Right atrium auricular region (tissue), 2 donors: ENCODE measurements at places on chromosomes 5 and 9. TPM values are rescaled to one million over a fixed set of nuclear protein-coding genes. Genes with fewer than 3 reads are reported as not detected.

NSG2 gene
- total RNA-seq: not detected

ABCA1 gene
- total RNA-seq: 7.9 TPM

FAM200C gene
- total RNA-seq: 3.3 TPM

ACOT12 gene
- not detected for total RNA-seq

ORM1 gene
- total RNA-seq: not detected

ROPN1L gene
- 2.2 TPM for total RNA-seq

- H3K27ac ChIP-seq: peak overlapping the region; percentile 66
- no peaks in the 10 kb centered on the region for H3K36me3 ChIP-seq
- H3K27me3 ChIP-seq: no peaks in the 10 kb centered on the region
Observed at GRCh38 chr9:137055385-137056364, 1.8 kb upstream of the ENTPD2 start.

DNA sequence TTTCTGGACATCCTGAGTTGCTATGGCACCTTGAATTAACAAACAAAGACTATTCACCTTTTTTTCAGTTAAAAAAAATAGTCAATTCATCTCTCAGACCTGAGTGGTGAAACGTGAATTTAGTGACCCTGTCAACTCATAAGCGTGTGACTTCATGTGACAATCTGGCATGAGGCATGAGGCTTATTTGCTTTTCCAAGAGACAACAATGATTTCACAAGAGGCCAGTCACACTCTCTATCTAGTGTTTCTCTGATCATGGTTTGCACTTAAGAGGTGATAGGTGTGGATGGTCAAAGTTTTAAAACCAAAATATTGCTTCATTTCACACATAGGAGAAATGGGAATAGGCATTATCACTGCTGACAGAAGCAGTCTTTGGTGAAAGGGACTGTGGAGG, 559.6 kb upstream of the ACO1 start:
- H3K4me1 ChIP-seq: no peaks in the 10 kb centered on the region
- no peak overlapping the region for H3K27ac ChIP-seq
- H3K36me3 ChIP-seq: no peaks in the 10 kb centered on the region
- H3K4me3 ChIP-seq: no peak overlapping the region
- DNase-seq: no peak

GRCh38 chr9:98921732-98922131, 22.0 kb upstream of the COL15A1 start:
- H3K27ac ChIP-seq: no peak overlapping the region
- H3K4me3 ChIP-seq: no peak overlapping the region
- no peaks in the 10 kb centered on the region for H3K27me3 ChIP-seq
- H3K36me3 ChIP-seq: no peaks in the 10 kb centered on the region
- H3K4me1 ChIP-seq: no peaks in the 10 kb centered on the region

DNA sequence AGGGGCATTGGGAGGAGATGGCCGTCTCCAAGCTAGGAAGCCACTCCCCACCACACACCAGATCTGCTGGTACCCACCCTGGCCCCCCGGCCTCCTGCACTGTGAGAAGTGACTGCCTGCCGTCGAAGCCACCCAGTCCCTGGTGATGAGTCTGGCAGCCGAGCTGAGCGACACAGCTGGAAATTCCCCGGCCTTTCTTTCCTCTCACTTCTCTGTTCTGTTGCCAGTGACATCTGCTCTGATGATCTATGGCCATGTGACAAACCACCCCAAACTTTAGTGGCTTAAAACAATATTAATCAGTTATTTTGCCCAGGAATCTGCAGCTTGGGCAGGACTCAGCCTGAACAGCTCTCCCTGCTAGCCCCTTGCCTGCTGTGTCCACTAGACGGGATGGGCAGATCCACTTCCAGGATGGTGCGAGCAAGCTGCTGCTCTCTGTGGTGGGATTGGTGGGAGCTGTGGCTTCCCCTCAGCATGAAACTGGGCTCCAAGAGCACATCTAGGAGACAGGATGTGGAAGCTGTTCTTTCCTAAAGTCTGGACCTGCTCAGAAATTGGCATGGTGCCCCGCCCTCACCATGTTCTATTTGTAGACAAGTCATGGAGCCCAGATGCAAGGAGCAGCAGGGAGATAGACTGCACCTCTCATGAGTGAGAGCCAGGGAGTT, 211.2 kb downstream of the GADD45G start:
- H3K27me3 ChIP-seq: no peaks in the 10 kb centered on the region
- no peak overlapping the region for H3K4me3 ChIP-seq
- H3K27ac ChIP-seq: no peak overlapping the region
- H3K4me1 ChIP-seq: no peaks in the 10 kb centered on the region
- no peaks in the 10 kb centered on the region for H3K36me3 ChIP-seq
- DNase-seq: peak; percentile 59

DNA sequence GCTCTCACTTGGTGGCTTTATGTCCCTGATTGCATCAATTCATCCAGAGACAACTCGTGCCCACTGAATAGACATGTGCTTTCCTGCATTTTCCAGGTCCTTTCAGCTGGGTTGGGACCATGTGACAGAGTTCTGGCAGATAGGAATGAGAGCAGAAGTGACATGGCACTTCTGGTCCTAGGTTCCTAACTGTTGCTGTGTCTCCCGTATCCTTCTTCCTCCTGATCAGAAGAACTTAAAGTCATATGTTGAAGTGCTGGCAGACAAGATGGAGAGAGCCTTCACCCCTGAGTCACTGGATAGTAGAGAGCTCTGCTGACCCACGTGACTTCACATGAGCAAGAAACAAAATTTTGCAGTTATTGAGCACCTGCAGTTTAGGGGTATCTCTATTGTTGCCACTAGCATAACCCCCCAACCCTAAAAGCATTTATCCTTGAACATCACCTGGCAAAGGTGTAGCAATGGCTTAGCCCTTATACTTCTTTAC, 80.0 kb downstream of the NREP start:
- no peak overlapping the region for H3K27ac ChIP-seq
- no peak overlapping the region for H3K4me3 ChIP-seq
- DNase-seq: no peak
- no peaks in the 10 kb centered on the region for H3K36me3 ChIP-seq
- H3K4me1 ChIP-seq: no peaks in the 10 kb centered on the region

DNA sequence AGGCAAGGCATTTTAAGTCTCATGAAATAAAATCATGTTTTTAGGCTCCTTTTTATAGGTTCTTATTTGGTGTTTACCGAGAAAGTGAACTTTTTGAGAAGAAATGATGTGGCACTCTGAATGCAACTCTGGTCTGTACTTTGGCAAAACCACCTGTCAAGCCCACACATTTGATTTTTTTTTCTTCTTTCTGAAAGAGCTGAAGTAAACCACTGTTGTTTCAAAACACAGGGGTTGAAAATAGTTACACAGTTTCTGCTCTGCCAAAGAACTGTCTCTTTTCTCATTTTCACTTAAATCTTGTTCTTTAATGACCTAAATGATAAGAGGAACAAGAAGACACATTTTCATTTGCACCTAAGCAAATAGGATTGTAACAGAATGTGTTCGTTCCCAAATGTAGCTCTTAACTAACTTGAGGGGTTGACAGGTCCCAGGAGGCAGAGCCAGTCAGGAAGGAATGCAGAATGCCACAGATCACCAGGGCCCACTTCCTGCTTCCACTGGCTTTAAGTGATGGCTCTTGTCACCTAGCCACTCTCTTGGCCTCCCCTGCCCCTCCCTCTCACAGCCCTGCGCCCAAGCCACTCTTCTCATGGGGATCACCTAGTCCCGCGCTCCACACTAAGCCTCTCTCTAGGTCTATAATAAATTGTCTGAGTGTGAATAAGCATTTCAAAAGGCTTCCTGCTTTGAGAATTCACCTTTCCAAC, 47.3 kb downstream of the MED27 start:
- no peaks in the 10 kb centered on the region for H3K36me3 ChIP-seq
- H3K4me1 ChIP-seq: peaks cover 6% of the 10 kb centered on the region
- no peak for DNase-seq

DNA sequence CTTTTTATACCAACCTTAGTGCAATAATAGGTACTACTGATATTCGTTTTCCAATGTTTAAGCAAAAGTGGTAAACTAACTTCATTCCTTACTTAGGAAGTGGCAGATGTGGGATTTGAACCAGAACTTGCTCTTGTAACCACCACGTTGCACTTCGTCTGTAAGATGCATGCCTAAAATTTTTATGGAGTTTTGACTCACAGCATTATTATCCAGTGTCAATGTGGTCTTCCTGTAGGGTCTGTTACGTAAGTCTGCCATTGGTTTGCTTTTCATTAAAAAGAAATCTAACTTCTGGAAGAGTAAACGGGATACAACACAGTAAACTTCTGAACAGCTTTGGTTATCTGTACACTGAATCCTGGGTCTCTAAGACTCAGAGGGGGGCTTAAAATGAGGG, 521.0 kb upstream of the WWC1 start:
- no peak overlapping the region for H3K27ac ChIP-seq
- no peak for DNase-seq
- no peaks in the 10 kb centered on the region for H3K4me1 ChIP-seq
- no peaks in the 10 kb centered on the region for H3K36me3 ChIP-seq

- no peak overlapping the region for H3K4me3 ChIP-seq
- no peaks in the 10 kb centered on the region for H3K4me1 ChIP-seq
- no peaks in the 10 kb centered on the region for H3K27me3 ChIP-seq
- H3K27ac ChIP-seq: no peak overlapping the region
Observed at GRCh38 chr9:20436476-20437195, 185.7 kb downstream of the MLLT3 start.

- H3K27me3 ChIP-seq: no peaks in the 10 kb centered on the region
- H3K27ac ChIP-seq: no peak overlapping the region
- peaks cover 5% of the 10 kb centered on the region for H3K36me3 ChIP-seq
- peaks cover 76% of the 10 kb centered on the region for H3K4me1 ChIP-seq
Observed at GRCh38 chr9:113481176-113481787, 17.8 kb downstream of the RGS3 start.
